ENCODE measurements at places on chromosomes 5 and 9.

- peak; percentile 72 for DNase-seq
Observed at GRCh38 chr9:124285903-124286291, 28.1 kb downstream of the NEK6 start.

DNA sequence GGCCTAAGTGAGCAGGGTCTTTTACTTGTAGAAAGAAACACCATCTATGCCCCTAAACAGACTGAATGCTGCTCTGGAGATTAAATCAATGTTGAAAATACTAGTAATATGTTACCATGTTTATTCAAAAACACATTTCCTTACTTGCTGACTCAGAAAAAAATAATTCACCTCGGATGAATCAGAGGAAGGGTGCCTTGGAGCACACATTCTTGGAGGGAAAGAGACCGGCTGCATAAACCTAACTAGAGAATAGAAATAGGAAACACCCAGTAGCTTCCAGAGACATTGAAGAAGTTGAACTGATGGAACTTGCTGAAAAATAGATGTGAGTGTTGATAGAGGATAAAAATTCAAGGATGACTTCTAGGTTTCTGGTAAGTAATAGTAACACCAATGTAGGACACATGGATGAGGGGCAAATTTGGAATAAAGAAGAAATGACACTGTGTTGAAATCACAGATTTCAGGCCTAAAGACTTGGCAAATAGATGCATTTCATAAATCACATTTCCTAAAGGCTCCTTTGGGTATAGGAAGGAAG lies 76.9 kb upstream of the MINAR2 start:
- DNase-seq = no peak

DNA sequence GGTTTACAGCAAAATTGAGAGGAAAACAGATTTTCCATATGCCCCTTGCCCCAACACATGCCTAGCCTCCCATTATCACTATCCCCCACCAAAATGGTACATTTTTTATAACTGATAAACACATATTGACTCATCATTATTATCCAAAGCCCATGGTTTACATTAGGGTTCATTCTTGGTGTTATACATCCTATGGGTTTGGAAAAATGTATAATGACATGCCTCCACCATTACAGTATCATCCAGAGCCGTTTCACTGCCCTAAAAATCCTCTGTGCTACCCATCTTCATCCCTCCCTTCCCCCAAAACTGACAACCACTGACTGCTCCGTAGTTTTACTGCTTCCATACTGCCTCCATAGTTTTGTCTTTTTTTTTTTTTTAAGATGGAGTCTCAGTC lies 111.1 kb downstream of the ACTL7B start:
- DNase-seq = no peak

- no peak for DNase-seq
Observed at GRCh38 chr5:91366551-91366950, 16.6 kb downstream of the ARRDC3 start.

DNA sequence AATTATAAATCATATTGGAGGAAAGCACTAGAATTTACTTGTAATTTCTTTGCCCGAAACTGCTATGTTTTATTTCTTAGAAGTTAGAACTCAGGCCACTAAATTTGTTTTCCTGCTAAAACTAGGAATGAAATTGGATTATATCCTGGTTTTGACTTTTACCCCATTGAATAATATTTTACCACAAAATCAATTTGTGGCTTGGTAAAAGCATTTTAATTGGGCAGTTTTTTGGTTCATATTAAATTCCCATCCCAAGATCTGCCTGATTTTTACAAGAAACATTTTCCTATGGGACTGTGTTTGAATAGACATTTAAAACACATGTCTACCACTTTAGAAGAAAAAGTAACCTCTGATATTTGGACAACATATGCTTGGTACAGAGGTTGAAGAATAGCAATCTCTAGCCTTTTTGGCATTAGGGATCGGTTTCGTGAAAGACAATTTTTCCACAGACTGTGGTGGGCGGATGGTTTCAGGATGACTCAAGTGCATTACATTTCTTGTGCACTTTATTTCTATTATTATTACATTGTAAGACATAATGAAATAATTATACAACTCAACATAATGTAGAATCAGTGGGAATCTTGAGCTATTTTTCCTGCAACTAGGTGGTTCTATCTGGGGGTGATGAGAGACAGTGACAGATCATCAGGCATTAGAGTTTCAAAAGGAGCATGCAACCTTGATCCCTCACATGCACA lies 565.6 kb downstream of the PRR16 start:
- DNase-seq = no peak

- DNase-seq = no peak
Observed at GRCh38 chr5:10351199-10351905, 2.1 kb upstream of the MARCHF6 start.

DNA sequence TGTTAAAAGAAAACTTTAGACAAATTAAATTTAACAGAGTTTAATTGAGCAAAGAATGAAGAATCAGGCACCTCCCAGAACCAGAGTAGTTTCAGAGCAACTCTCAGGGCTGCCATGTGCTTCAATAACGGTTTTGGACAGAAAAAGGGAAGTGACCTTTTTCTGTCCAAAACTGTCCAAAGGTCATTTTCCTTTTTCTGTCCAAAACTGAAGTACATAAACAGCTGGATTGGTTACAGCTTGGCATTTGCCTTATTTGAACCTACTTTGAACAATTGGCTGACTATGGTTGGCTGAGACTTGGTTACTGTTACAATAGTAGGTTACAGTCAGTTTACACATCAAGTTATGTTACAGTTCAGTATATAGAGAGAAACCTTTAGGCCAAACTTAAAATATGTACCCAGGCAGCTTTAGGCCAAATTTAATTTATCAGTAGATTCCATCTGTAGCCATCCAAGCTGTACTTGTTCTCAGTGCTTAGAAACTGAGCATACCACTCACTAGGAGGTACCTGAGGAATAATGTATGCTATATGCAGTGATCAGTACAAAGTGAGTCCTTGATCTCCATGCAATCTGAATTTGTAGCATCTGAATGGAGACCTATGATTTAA lies 44.0 kb downstream of the C9orf85 start:
- no peak for DNase-seq

DNA sequence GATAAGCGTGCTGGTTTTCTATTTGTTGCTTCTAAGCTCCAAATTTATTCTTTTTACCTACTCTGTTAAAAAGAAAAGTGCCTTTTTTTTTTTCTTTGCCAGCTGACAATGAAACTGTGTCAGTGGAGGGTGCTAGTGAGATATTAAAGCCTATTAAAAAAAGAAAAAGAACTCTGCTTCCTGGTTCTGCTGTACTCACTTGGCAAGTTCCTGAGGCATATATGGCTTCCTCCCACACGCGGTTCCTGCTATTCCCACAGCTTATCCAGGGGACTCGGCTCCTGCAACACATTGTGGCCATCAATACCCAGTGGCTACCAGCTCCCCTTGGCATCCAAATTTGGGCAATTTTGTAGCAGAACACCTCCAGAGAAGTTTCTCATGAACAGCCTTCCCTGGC lies 1977.7 kb upstream of the CDH9 start:
- no peak for DNase-seq

DNA sequence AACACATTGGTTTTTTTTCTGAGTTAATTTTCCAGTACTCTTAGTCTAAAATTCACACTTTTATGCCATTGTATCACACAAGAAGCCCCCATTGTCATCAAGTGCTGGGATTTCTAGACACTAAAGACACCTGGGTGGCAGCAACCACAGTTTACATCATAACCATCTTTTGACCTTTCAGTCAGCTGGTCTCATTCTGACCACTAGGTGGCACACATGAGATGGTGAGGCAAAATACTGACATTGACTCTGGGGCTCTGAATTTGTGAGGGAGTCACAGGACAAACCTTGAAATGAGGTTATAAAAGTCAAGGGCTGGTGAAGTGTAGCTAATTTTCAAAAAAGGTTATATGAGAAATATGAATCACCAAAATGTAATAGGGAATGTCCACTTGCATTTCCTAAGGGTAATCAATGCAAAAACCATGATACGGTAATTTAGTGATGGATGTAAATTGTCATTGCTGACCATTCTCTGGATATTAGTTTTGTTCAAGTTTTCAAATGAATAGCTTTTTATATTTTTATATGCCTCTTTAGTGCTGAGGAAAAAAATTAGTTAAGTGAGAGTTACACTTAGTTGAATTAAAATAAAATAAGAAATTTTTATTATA lies 229.4 kb downstream of the DMAC1 start:
- DNase-seq = peak; percentile 14

- no peak for DNase-seq
Observed at GRCh38 chr5:66021585-66021984, 95.2 kb downstream of the ERBIN start.

DNA sequence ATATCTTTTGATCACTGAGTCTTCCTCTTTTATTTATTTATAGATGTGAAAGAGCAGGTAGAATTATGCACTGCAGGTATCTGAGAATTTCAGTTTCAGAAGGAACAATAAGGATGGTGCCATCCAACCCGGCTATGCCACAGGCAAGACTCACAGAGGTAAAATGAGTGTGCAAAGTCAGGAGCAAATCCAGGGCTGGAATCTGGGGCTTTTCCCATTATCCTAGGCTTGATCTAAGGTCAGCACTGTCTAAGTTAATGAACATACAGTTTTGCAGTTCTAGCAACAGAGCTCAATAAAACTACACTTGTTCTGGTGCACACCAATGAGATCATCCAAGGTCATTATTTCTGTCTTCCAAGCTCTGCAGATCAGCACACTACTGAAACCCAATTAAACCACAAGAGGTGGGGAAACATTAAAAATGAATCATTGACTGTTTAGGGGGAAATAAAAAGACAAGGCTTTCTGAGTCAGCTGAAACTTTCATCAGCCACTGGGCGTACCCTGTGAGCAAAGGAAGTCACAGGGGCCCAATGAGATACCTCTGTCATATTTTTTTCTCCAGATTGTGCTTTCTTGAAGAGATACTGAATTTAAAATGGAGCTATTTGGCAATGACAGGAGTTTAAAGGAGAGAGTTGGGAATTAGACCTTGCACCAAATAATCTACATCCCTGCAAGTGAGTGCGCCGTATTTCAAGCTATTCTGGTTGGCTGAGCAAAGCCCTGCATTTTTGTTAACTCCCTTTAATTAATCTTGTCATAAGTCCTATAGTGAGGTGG lies 662.2 kb upstream of the ZNF608 start:
- no peak for DNase-seq

GRCh38 chr5:159805021-159805420 lies 111.3 kb upstream of the ADRA1B start:
- DNase-seq = peak; percentile 51

- DNase-seq = no peak
Observed at GRCh38 chr5:6754766-6755165, 41.5 kb downstream of the TENT4A start.

DNA sequence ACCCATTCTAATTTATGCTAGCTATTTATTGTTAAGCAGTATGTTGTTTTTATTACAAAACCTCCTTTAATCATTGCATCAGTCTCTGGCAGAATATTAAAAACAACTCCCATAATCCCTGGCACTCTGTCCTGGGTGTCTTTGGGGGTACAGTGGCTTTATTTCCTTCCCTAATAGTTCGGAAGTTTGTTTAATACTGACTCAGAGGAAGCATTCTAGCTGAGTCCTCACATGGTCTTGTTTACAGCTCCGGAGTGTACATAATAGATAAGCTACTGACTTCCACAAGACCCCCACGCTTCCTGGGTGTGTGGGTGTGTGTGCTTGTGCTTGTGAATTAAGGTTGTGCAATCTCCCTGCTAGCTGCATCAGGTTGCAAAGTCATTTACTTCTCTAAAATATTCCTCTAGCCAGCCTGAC lies 149.8 kb upstream of the CDKN2B start:
- peak; percentile 88 for DNase-seq

- DNase-seq = no peak
Observed at GRCh38 chr5:10789021-10789420, 28.0 kb upstream of the DAP start.

DNA sequence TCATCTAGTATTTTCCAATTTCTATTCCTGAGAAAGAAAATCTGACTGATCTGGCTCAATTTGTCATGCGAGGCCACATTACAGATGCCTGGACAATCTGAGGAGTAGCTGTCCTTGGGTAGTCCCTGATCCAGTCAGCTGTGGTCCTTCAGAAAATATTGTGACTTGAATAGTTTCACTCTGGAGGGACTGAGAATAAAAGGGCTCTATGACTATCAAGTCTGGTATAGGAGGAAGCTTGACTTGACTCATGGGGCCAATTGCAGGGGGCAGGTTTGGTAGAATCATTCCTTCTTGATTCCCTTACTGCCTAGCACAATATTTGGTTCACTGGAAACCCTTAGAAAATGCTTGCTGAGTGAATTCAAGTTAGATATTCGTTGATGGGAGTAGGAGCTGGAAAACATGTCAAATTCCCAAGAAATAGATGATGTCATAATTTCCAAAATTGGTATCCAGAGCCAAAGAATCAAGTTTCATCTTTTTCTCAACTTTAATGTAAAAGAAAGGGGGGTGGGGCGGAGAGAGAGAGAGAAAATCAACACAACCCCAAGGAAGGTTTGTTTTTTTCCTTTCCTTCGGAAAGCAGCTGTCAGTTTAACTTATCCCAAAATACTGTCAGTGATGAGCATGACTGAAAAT lies 32.4 kb upstream of the STX17 start:
- DNase-seq = no peak

GRCh38 chr5:60522292-60522905 lies 177.6 kb downstream of the DEPDC1B start:
- DNase-seq = no peak

GRCh38 chr9:78030296-78030552 lies 1.4 kb downstream of the GNAQ start:
- peak; percentile 24 for DNase-seq

GRCh38 chr5:151718646-151719045 lies 31.9 kb upstream of the SPARC start:
- no peak for DNase-seq

DNA sequence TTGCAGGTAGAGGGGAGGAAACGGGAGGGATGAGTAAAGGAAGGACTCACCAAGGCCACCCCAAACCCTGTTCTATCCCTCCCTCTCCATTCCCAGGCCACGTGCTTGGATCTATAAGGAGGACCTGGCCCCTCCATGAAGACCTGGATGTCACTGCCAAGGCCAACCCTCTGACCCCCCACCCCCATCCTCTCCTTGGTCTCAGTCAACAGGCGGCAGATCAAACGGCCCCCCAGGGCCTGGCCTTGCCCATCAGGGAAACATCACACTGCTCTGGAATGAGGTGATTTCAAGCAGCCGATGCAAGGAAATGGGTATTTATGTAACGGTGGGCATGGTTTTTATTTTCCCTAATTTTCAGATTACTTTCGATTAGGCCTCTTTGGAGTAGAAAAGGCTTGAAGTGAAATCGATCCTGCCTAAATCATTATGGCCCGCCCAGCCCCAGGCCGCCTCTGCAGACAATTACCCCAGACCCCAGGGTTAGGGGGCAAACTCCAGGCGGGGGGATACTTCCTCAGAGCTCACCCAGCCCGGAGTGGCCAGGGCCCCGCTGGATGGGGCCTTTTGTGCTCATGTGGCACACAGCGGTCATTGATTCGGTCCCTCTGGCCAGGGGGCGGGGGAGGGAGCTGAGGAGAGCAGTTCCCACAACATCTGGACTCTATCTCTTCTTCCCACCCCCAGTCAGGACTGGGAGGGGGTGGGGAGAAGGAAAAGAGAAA lies 125.3 kb downstream of the PHF2 start:
- DNase-seq = no peak

- DNase-seq = no peak
Observed at GRCh38 chr5:172556971-172557461, 84.0 kb upstream of the NEURL1B start.

- DNase-seq = no peak
Observed at GRCh38 chr5:6178846-6179532, 199.4 kb downstream of the MED10 start.

- no peak for DNase-seq
Observed at GRCh38 chr5:159571501-159572244, 241.4 kb upstream of the IL12B start.

GRCh38 chr9:95133325-95133705 lies 184.2 kb downstream of the FANCC start:
- DNase-seq = no peak

Measured in AML-193 (cell line).